ENCODE measurements at places on chromosomes 7 and 10. TPM values are rescaled to one million over a fixed set of nuclear protein-coding genes. Genes with fewer than 3 reads are reported as not detected.

MMRN2 gene
- polyA plus RNA-seq = 20.2 TPM

NPSR1 gene
- not detected for polyA plus RNA-seq

DNA sequence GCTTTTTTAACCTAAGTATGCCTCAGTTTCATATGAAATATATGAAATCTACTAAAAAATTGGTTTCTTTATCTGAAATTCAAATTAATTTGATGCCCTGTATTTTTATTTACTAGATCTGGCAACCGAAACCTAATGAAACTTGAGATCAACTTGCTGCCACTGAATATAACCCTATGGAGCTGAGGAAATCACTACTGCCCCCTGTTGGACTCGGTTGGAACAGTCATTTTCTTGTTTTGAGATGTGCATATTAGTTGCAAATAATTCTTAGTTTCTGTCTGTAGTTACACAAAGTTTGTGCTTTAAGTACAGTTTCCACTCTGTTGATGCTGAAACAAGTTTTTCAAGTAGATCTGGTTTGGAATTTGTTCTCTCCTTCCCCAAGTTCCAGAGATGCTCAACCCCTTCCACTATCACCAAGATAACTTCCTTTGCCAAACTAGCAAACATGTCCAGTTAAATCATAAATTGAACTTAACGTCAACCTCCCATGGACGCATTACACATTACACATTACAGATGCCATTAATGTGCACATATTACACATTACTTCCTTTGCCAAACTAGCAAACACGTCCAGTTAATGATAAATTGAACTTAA lies 22.2 kb upstream of the EXOC4 start:
- peak; percentile 32 for DNase-seq

- no peak for DNase-seq
These were observed 178.2 kb upstream of the NAMPT start for GRCh38 chr7:106462914-106463482.

- no peak for DNase-seq
These were observed 186.3 kb downstream of the PLPP4 start for GRCh38 chr10:120643351-120643750.

DNA sequence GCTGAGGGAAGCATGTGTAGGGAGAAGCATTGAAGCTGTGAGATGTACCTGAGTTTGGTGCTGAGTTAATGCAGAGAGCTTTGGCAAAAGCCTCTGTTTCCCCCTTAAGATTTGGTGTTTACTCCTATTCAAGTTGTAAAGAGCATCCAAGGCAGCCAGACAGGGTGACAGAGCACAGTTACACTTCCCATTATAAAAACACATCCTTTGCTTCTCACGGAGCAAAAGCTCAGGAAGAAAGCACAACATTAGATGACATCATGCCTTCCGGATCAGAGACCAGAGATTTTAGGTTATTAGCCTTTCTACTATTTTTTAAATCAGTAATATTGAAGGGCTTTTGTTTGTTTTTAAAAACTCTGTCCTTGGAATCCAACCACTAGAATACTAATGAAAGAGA lies 182.9 kb downstream of the DOCK4 start:
- DNase-seq = no peak

GRCh38 chr10:127195571-127196281 lies 665 bp downstream of the INSYN2A start:
- DNase-seq = no peak

DNA sequence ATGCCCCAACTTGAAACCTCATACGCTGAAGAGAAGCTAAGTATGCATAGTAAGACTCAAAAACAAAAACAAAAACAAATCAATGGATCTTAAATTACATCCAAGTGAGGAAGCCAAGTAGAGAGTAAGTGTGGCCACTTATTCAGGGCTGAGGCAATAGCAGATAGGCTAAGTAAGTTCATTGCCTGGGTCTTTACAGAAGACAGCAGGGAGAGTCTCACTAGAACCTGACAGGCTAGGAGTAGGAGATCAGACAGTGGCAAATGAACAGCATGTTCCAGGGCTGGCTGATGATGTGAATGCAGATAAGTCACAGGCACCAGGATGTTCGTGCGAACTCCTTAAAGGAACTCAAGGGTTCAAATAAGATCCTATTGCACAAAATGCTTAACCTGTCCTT lies 568.6 kb downstream of the KCNMA1 start:
- DNase-seq = no peak

GRCh38 chr10:93704451-93704850 lies 2.1 kb upstream of the FRA10AC1 start:
- DNase-seq = no peak

GRCh38 chr7:18457832-18458231 lies 37.7 kb upstream of the HDAC9 start:
- no peak for DNase-seq

GRCh38 chr10:71833451-71834342 lies 17.4 kb downstream of the PSAP start:
- DNase-seq = no peak

All from renal cortex interstitium (tissue), 15 donors.